ENCODE measurements at places on chromosomes 6 and 20.

- DNase-seq: no peak
Observed at GRCh38 chr20:49698477-49698876, 15.2 kb downstream of the B4GALT5 start.

DNA sequence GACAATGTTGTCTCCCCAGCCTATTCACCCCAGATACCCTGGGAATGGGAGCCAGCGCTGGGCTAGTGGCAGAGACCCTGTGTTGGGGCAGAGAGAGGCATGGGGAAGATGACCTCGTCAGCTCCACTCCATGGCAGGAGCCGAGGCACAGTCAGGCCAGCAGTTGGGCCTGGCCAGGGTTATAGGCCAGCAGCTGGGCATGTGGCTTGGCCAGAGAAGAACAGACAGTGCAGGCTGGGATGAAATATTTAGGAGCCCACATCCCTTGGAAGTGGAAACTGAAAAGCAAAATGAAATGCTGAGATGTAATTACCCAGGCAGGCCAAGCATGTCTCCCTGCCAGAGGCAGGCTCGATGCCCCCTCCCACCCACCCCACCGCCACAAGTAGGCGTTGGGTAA lies 70.0 kb downstream of the GRM4 start:
- DNase-seq: no peak

DNA sequence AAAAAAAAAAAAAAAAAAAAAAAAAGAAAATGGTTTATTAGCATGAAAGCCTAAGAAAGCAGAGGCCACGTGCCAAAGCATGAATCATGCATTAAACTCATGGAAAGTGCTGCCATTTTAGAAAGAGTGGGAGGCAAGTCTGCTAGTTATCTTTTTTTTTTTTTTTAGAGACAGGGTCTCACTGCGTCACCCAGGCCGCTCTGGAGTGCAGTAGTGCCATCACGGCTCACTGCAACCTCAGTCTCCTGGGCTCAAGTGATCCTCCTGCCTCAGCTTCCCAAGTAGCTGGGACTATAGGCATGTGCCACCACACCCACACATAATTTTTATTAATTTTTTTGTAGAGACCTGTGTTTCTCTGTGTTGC lies 5.2 kb downstream of the VWA7 start:
- no peak for DNase-seq

DNA sequence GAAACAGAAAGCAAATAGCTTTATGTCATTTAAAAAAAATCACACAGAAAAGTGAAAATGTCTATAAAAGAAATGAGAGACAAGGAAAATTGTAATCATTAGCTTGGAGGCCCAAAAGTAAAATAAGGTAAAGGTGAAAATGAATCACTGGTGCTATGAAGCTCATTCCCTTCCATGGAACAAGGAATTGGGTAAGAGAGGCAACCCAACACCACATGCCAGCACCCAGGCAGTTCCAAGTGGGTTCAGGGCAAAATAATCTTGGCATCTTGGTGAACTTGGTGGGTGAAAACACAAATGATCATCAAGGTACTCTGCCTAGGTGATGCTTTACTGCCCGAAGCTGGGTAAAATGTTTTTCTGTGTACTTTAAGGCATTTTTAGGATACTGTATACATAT lies 16.7 kb downstream of the CST4 start:
- DNase-seq: no peak

GRCh38 chr6:118325220-118325860 lies 222.8 kb upstream of the PLN start:
- DNase-seq: peak; percentile 33

- DNase-seq: no peak
Observed at GRCh38 chr6:130432838-130433237, 67.0 kb downstream of the TMEM200A start.

DNA sequence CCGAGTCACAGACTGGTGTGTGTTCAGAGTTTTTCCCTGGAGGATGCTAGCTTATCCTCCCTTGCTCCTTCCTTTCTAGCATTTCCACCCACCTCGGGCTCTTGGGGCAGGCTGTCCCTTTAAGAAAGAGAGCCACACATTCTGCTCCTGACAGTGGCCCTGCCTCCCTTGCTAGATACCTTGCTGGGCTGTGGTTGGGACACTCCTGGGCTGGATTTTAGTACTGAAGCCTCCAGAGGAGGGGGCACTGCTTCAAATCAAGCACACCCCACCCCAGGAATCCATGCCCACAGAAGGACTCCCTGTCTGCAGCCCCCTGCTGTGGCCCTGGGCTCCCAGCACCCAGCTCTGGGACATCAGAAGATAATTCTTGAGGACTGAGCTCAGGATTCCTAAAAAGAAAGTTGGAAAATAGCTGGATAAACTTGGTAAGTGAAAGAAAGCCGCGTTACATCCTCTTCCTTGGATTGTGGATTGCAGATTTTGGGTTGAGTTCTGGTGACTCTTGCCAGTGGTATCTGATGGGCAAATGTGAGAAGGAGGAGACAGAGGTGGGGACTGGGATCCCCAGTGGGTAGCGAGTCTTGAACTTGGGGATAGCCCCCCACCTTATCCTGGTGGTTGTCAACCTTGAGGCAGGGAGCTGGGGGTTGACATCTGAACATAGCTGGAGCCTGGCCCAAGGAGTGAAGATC lies 29.0 kb downstream of the DAAM2 start:
- DNase-seq: no peak

GRCh38 chr6:10759884-10760329 lies 12.3 kb downstream of the TMEM14B start:
- peak; percentile 84 for DNase-seq

GRCh38 chr6:30264743-30265142 lies 51.5 kb upstream of the TRIM26 start:
- DNase-seq: peak; percentile 29

DNA sequence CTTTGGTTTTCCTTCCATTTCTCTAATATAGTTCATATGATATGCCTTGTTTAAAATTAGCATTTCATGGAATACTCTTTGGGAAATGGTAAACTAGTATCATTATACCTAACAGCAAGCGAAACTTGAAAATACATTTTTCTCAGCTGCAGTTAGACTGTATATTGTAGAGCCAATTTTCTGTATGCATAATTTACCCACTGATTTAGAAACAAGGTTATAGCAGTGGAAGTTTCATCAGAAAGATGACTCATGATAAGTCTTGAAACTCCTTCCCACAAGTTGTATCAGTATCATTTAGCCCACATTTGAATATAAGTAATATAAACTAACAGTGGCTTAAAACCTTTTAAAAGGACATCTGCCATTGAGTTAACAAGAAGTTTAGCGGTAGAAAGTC lies 164.8 kb upstream of the BMP5 start:
- DNase-seq: peak; percentile 45

GRCh38 chr6:116175344-116175743 lies 49.4 kb upstream of the COL10A1 start:
- no peak for DNase-seq

GRCh38 chr20:24770628-24771541 lies 178.2 kb upstream of the CST7 start:
- no peak for DNase-seq

- DNase-seq: peak; percentile 50
Observed at GRCh38 chr6:28212510-28213212, 12.4 kb upstream of the ZSCAN9 start.

DNA sequence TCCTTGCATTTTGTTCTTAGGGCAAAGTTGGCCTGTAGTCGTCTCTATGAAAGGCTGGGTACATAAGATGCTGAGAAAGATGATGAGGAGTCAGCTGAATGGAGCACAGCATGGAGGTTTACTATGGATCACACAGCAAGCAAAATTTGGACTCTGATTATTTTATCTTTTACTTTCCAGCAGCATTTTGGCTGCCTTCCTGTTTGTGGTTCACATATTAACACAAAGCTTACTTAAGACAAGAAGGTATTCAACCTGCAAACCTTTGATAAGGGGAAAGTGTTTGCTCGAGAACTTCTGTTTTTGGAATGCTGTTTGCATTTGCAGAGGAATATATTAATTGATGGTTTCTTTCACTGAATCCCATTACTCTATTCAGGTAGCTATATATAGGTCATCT lies 103.1 kb upstream of the ENPP5 start:
- DNase-seq: no peak

DNA sequence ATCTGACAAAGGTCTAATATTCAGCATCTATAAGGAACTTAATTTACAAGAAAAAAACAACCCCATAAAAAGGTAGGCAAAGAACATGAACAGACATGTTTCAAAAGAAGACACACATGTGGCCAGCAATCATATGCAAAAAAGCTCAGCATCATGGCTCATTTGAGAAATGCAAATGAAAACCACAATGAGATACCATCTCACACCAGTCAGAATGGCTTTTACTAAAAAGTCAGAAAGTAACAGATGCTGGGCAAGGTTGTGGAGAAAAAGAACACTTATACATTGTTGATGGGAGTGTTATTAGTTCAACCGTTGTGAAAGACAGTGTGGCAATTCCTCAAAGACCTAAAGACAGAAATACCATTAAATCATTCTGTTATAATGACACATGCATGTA lies 289.9 kb upstream of the MMS22L start:
- DNase-seq: no peak

DNA sequence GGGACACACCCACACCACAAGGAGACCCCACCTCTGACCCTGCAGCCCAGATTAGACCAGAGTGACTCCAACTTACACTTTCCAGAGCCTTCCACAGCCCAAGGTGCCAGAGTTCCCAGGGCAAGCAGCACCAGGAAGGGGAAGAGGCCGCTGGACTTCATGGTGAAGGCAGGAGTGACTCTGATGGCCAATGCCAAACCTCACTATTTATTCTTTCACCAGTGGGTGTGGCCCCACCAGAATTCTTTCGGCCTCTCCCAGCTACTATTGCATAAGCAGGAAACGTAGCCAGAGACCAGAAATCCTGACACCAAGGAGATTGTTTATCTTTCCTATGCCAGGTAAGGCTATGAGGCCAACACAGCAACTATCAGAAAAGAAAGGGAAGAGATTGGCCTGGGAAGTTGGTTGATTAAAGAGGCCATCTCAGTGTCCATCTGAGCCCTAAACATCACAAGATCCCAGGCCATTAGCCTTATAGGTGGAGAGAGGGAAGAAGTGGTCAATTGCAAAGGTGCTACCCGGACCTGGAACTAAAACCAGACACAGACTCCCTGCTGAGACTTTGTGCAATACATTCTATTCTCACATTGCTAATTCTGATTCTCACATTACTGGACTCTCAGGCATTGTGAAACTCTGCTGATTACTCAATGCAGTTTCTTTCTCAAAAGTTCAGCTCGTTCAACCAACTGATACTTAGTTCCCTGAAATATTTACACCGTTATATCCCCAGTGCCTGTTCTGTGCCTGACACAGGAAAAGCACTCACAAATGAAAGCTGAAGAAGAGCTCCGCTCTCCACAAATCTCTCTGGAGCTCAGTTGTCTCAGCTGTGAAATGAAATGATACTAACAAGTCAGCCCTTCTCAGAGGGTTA lies at the start of gene SLPI:
Gene SLPI (minus strand): TSS at position 182 of the 880 bp plus-strand sequence. CDS start 21 bp downstream, at position 161.
- DNase-seq: peak; percentile 52

- DNase-seq: no peak
Observed at GRCh38 chr6:126672649-126673048, 332.7 kb downstream of the CENPW start.

- no peak for DNase-seq
Observed at GRCh38 chr6:168416531-168416930, 24.5 kb upstream of the SMOC2 start.

GRCh38 chr6:19569563-19569962 lies 267.6 kb upstream of the ID4 start:
- no peak for DNase-seq

DNA sequence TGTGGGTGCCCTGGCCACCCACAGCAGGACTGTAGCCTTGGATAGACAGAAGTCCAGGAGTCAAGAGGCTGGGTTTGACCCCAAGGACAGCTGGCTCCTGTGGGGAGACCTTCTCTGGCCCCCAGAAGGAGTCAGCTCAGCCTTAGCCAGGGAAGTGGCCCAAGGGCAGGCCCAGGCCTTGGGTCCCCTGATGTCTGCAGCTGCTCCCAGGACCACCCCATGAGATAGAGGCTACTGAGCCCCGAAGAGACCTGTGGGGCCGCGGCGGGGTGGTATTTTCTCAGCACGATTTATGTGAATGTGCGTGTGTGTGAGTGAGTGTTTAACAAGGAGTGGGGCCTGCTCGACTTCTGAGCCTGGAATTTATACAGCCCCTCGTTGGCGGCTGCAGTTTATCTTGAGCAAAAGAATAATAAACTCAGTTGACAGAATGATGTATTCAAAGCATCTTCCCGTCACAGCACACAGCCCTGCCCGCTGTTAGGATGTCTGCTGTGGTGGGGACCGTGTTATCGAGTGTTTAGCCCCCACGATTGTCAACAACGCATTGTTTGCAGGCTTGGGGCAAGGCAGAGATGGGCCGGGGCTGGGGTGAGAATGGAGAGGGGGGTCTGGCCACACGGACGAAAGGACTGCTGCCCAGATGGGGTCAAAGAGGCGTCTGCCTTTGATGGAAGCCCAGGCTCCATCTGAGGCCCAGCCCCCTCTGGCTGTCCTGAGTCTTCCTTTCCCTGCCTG lies 163.3 kb downstream of the VEGFA start:
- no peak for DNase-seq

DNA sequence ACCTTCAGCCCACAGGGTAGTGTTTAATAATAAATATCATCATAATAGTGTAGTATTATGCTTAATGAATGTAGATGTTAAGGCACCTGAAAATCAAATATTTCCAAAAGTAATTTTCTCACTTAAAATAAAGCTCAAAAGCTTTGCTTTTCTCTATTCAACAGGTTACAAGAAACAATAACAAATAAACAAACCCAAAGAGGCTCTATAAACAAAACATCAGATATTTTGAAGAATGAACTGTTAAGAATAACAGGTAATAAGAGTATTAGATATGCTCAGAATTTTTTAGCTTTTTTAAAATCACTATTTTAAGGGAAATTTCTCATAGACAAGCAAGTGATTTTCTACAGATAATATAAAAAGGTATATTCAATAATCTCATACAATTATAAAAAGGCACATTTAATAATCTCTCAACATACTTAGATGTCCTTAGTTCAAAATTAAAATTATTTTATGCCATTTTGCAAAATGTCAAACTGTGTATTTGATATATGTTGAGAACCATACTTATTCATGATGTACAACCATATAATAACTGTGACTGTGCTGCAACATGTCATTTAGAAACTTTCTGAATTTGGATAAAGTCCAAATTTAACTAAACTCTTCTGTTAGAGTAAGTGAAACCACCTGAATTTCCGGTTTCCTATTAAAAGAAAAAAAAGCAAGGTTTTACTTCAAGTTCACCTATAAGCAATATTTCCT lies 35.8 kb downstream of the PHIP start:
- DNase-seq: no peak

- DNase-seq: no peak
Observed at GRCh38 chr6:38976051-38976450, 72.5 kb upstream of the GLP1R start.

DNA sequence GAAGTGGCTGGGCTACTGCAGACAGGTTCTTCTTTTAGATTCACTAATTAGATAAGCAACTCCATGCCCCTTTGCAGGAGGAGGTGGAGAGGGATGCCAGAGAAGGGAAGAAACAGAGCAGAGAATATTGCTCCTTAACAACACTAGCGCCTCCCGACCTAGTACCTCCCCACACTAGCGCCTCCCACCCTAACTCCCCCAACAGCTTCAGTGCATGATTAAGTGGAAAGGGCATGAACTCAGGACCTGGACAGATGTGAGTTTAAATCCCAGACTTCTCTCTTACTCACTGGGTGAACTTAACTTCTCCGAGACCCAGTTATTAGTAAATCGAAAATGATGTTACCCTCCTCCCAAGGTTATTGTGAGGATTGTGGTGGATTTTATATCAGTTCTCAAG lies 25.7 kb downstream of the STX11 start:
- no peak for DNase-seq
